Activated T-helper 2 cell treated with anti-CD3 and anti-CD28 coated beads, Interferon-gamma antibody, Interleukin-2, Interleukin-4, amounts not matched to agents 10 μg/mL and 5 μg/mL and 100 μg/mL, durations not matched to agents 14 hours and 24 hours and 36 hours (primary cell): ENCODE measurements at places on chromosomes 11 and 22. TPM values are rescaled to one million over a fixed set of nuclear protein-coding genes. Genes with fewer than 3 reads are reported as not detected.

GSTT4 gene
- total RNA-seq = not detected in 2 replicates

MS4A8 gene
- not detected in 2 replicates for total RNA-seq

IL18 gene
- 1.5 and 1.7 TPM in 2 replicates for total RNA-seq

GPR83 gene
- 0.05 TPM in 1 of 2 replicates, not detected in the other for total RNA-seq

ARFIP2 gene
- total RNA-seq = 46.8 and 48.6 TPM in 2 replicates

BEST1 gene
- total RNA-seq = 0.09 TPM in 1 of 2 replicates, not detected in the other

MUC5B gene
- total RNA-seq = not detected in 2 replicates

SOX10 gene
- not detected in 2 replicates for total RNA-seq

TEX54 gene
- 1.2 TPM in 1 of 2 replicates, not detected in the other for total RNA-seq

CYTH4 gene
- total RNA-seq = 45.9 and 49.8 TPM in 2 replicates

NLRP14 gene
- total RNA-seq = 0.28 and 0.39 TPM in 2 replicates

ACTN3 gene
- total RNA-seq = 0.07 and 0.14 TPM in 2 replicates

LARGE2 gene
- 0.07 and 0.30 TPM in 2 replicates for total RNA-seq

- H3K4me3 ChIP-seq = no peak overlapping the region
- no peak for DNase-seq
- no peaks in the 10 kb centered on the region for H3K36me3 ChIP-seq
- no peak overlapping the region for H3K27ac ChIP-seq
- no peaks in the 10 kb centered on the region for H3K4me1 ChIP-seq
- no peaks in the 10 kb centered on the region for H3K27me3 ChIP-seq
Measured at GRCh38 chr11:79807506-79807905, 366.7 kb upstream of the TENM4 start.

DNA sequence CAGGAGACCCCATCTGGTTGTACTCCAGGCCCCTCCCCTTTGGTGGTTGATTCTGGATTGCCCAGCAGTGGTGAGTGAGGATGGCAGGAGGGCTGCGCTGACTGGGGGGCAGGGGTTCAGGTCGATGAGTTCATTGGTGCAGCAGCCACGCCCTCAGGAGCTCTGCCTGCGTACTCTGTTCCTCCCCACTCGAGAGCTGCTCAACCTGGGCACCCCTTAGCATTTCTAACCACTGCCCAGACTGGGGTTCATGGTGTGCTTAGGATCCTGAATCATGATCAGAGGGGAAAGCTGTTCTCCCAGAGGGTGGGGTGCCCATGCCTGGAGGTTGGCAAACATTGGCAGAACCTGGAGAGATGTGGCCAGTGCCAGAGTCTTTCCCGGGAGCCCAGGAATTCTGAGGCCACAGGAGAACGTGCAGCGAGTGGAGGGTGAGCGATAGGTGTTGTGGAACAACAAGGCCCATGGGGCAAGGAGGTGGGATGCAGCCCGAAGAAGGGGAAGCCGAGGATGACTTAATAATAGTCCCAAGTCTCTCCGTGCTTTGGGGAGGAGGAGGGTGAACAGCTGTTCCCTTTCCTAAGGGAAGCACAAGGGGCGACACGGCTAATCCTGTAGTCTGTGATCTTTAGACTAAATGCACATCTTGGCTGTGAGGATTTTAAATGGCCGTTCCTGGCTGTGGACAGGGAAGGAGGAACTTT is 75.5 kb downstream of the SCN3B start:
- H3K36me3 ChIP-seq = peaks cover 41% of the 10 kb centered on the region
- no peaks in the 10 kb centered on the region for H3K27me3 ChIP-seq
- no peak for DNase-seq
- no peak overlapping the region for H3K27ac ChIP-seq

GRCh38 chr11:126888115-126888712 is 112.4 kb downstream of the KIRREL3 start:
- H3K4me1 ChIP-seq = no peaks in the 10 kb centered on the region
- no peak for DNase-seq
- no peaks in the 10 kb centered on the region for H3K27me3 ChIP-seq
- no peak overlapping the region for H3K4me3 ChIP-seq
- no peak overlapping the region for H3K27ac ChIP-seq

- H3K27ac ChIP-seq = peak overlapping the region; percentile 44
- H3K27me3 ChIP-seq = peaks cover 42% of the 10 kb centered on the region
Measured at GRCh38 chr22:45010532-45010900, 711 bp upstream of the PHF21B start.

GRCh38 chr22:22520667-22521602 is 865 bp upstream of the ZNF280A start:
- H3K4me1 ChIP-seq = no peaks in the 10 kb centered on the region
- peaks cover 11% of the 10 kb centered on the region for H3K27me3 ChIP-seq
- no peaks in the 10 kb centered on the region for H3K36me3 ChIP-seq
- H3K27ac ChIP-seq = no peak overlapping the region

- no peaks in the 10 kb centered on the region for H3K27me3 ChIP-seq
- no peak overlapping the region for H3K27ac ChIP-seq
- H3K36me3 ChIP-seq = peaks cover 38% of the 10 kb centered on the region
- H3K4me3 ChIP-seq = no peak overlapping the region
Measured at GRCh38 chr11:1290052-1291040, 19.1 kb downstream of the TOLLIP start.

- peaks cover 52% of the 10 kb centered on the region for H3K27me3 ChIP-seq
- peaks cover 22% of the 10 kb centered on the region for H3K4me1 ChIP-seq
- DNase-seq = no peak
- no peaks in the 10 kb centered on the region for H3K36me3 ChIP-seq
- H3K4me3 ChIP-seq = no peak overlapping the region
Measured at GRCh38 chr22:28911304-28911690, 27.9 kb downstream of the ZNRF3 start.

DNA sequence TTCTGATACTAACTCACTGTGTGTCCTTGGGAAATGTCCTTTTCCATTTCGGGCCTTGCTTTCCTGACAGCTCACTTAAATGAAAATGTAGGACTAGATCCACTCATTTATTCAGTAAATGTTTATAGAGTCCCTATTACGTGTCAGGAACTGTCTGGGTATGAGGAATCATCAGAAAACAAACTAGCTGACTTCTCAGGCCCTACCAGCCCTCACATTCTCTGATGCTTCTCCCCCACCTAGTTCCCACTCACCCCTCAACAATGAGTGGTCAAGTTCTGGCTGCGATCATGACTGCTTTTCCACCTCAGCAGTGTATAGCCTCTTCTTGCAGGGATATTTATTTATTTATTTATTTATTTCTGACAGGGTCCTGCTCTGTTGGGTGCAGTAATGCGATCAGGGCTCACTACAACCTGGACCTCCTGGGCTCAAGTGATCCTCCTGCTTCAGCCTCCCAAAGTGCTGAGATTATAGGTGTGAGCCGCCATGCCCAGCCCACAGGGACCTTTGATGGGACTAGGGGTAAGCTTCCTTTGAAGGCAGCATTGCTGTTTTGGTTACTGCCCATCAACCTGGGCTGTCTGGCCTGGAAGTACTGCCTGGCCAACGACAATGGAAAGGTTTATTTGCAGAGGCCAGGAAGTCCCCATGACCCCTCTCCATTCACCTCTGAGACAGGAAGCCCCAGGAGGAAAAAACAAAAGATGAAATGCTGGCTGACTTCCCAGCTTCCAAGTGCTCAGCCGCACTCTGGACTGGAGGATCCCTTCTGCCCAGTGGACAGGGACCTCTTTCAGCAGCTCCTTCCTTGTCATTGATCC is 33.1 kb upstream of the POLD3 start:
- H3K27ac ChIP-seq = no peak overlapping the region
- peaks cover 5% of the 10 kb centered on the region for H3K27me3 ChIP-seq
- H3K36me3 ChIP-seq = no peaks in the 10 kb centered on the region
- H3K4me3 ChIP-seq = no peak overlapping the region

- H3K27ac ChIP-seq = no peak overlapping the region
- H3K4me3 ChIP-seq = no peak overlapping the region
- peaks cover 9% of the 10 kb centered on the region for H3K36me3 ChIP-seq
- peaks cover 12% of the 10 kb centered on the region for H3K4me1 ChIP-seq
Measured at GRCh38 chr11:12066799-12067508, 43.4 kb upstream of the MICAL2 start.

GRCh38 chr11:83736684-83737083 is 450.5 kb upstream of the CCDC90B start:
- H3K36me3 ChIP-seq = no peaks in the 10 kb centered on the region
- no peaks in the 10 kb centered on the region for H3K27me3 ChIP-seq

DNA sequence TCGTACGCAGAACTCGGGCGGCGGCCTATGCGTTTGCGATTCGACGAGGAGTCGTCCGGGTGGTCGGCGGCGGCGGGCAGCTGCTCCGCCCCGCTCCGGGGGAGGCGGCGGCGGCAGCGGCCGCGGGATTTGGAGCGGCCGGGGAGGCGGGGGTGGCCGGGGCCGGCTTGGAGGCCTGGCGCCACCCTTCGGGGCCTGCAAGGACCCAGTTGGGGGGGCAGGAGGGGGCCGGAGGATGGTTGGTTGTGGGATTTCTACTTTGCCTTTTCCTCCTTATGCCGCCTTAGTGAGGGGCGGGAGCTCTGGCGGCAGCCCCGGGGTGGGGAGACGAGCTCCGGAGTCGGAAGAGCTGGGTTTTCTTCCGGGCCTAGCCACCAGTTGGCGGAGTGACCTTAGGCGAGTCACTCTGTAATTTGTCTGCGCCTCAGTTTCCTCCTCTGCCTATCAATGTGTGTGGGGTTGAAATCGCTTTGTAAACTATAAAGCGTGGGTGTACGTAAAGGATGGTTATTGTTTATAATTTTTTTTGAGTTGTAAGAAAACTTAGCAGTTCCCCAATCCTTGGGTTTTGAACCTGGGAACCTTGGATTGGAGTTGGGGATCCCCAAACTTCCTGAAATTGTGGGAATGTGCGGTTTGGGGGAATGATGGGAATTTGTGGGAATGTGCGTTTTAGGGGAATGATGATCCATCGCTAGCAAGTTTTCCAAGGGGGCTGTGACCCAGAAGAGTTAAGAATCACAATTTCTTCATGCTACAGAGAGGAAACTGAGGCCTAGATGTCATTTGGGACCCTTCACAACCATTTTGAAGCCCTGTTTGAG is 679 bp downstream of the TUG1 start:
- peaks cover 18% of the 10 kb centered on the region for H3K4me1 ChIP-seq
- H3K4me3 ChIP-seq = peak overlapping the region; percentile 86
- peaks cover 92% of the 10 kb centered on the region for H3K36me3 ChIP-seq

DNA sequence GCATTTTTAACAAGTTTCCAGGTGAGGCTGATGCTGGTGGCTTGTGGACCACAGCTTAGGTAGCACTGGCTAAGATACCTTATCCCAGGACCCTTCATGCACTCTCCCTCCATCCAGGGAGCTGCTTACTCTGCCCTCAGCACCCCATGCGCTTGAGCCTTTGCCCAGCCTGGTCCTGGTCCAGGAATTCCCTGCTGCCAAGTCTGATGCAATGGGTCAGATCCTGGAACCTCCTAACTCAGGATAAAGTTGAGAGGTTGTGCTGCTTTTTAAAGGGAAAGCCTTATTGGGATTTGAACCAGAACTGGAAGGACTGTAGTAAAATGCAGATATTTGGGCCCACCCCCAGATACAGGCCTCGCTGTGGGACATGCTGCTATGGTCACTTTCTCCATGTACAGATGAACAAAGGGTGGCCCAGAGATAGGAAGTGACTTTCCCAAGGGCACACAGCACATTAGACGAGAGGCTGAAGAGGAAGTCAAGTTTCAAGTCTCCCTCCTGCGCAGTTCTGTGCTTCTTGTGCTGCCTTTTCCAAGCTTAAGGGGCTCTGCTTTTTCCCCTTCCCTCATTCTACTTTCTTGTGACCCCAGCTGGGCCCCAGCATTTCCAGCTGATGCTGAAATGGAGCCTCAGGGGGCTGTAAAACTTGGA is 824 bp upstream of the LGALS12 start:
- peaks cover 9% of the 10 kb centered on the region for H3K36me3 ChIP-seq
- H3K27me3 ChIP-seq = peaks cover 8% of the 10 kb centered on the region
- H3K27ac ChIP-seq = no peak overlapping the region

DNA sequence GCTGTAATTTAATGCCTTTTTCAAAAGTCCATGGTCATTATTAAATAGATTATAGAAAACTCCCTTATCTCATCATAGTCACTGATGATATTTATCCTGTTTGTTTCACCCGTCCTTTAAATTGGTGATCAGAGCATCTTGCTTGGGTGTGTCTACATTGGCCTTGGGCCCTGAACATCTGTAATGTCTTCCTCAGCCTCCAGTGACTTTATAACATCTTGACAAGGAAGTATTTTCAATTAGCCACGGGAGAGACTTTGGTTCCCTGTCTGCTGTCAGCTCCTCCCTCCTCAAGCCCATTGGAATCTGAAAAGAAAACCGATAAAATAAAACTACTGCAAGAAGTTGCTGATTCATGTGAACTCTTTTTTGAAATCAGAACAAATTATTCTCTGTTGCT is 116.9 kb upstream of the TTC12 start:
- no peak overlapping the region for H3K27ac ChIP-seq
- peaks cover 7% of the 10 kb centered on the region for H3K27me3 ChIP-seq
- no peaks in the 10 kb centered on the region for H3K4me1 ChIP-seq
- DNase-seq = no peak

DNA sequence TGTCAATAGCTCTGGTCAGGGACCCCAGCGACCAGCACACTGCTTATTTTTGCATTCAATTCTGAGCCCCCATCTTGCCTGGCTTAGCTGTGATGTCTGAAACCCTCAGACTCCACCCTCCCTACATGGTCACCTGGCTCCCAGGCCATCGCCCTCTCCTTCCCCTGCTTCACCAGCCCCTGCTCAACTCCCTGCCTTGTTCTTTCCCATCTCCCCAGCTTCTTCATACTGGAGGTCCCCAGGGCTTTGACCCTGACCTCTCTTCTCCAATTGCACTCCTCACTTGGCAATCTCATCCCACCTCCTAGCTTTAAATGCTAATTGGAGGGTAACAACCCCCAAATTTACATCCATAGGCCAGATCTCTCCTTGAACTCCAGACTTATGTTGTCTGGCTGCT is 84.3 kb upstream of the GNAZ start:
- no peak overlapping the region for H3K27ac ChIP-seq
- H3K4me1 ChIP-seq = no peaks in the 10 kb centered on the region
- H3K36me3 ChIP-seq = no peaks in the 10 kb centered on the region
- no peak overlapping the region for H3K4me3 ChIP-seq
- H3K27me3 ChIP-seq = peaks cover 32% of the 10 kb centered on the region
- DNase-seq = no peak

GRCh38 chr11:68146010-68146540 is 24.9 kb upstream of the CHKA start:
- peaks cover 9% of the 10 kb centered on the region for H3K4me1 ChIP-seq
- DNase-seq = no peak
- H3K36me3 ChIP-seq = no peaks in the 10 kb centered on the region
- H3K27ac ChIP-seq = no peak overlapping the region

- no peaks in the 10 kb centered on the region for H3K36me3 ChIP-seq
- H3K4me3 ChIP-seq = no peak overlapping the region
- H3K27ac ChIP-seq = no peak overlapping the region
Measured at GRCh38 chr11:46161201-46161600, 39.9 kb upstream of the PHF21A start.

- H3K4me3 ChIP-seq = no peak overlapping the region
- no peaks in the 10 kb centered on the region for H3K4me1 ChIP-seq
- no peak overlapping the region for H3K27ac ChIP-seq
- H3K36me3 ChIP-seq = no peaks in the 10 kb centered on the region
Measured at GRCh38 chr11:71191201-71191600, 61.2 kb downstream of the SHANK2 start.
